ENCODE measurements at places on chromosomes 3 and 15.

GRCh38 chr3:149648525-149648924 lies 9.3 kb downstream of the WWTR1 start:
- DNase-seq = no peak

DNA sequence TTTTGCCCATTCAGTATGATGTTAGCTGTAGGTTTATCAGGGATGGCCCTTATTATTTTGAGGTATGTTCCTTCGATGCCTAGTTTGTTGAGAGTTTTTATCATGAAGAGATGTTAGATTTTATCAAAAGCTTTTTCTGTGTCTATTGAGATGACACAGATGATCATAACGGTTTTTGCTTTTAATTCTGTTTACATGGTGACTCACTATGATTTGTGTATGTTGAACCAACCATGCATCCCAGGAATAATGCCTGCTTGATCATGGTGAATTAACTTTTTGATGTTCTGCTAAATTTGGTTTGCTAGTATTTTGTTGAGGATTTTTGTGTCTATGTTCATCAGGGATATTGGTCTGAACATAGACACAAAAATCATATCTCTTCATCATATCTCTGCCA lies 8.3 kb downstream of the GPR156 start:
- DNase-seq = no peak

GRCh38 chr3:9351709-9352126 lies 11.1 kb upstream of the THUMPD3 start:
- no peak for DNase-seq

- no peak for DNase-seq
These were observed 256.3 kb upstream of the SEMA6D start for GRCh38 chr15:47460795-47461573.

- no peak for DNase-seq
These were observed 335.8 kb downstream of the MECOM start for GRCh38 chr3:169327546-169328356.

DNA sequence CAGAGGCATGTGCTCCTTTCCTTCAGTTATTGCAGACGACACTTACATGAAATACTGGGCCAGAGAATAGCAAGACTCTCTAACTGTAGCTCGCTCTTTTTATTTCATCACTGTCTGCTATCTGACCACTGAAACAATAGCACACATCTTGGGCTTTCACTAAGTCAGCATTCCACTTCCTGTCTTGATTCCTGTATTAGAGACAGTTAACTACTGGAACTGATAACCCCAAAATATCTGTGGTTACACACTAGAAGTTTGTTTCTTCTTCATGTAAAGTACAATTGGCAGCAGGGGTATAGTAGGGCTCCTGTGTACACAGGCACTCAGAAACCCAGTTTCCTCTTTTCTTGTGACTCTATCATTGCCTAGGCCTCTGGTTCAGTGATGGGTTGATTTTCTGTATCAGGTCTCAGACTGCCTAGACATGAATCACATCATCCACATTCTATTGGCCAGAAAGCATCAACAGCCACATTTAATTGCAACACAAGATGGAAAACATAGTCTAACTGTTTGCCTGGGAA lies 230.2 kb upstream of the CD96 start:
- no peak for DNase-seq

GRCh38 chr3:108150200-108150599 lies 59.4 kb upstream of the CD47 start:
- DNase-seq = no peak

DNA sequence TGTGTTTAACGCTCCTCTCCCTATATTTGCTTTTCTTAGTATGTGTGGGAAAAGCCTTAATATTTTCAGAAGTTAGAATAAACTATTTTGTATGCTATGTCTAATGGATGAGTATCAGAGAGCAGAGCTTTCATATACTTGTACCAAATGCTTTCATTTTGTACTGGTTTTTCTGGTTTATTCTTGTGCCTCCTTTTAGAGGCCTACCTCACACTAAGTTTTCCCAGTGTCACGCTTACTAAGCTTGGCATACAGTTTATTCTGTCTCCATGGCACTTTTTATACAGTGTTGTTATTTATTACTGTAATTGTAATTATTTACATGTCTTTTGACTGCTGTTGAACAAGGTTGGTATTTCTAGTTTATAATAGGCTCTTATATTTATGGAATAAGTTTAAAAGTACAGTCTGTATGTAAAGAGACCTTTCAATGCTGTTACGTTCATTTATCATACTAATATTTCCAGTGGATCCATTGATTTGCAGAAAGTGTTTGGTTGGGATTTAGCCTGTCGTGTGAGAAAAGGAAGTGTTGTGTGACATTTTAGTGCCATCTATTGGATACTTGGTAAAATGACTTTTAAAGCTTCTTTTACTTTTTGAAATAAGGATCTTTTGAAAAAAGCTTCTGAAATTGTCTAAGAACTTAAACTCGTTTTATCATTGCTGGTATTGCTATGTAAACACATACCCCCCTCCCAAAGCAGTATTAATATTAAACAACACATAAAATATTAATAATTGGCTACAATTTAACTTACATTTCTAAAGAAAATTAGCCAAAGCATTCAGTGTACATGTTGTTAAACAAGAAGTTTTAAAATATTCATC lies 5.2 kb upstream of the EBLN2 start:
- no peak for DNase-seq

DNA sequence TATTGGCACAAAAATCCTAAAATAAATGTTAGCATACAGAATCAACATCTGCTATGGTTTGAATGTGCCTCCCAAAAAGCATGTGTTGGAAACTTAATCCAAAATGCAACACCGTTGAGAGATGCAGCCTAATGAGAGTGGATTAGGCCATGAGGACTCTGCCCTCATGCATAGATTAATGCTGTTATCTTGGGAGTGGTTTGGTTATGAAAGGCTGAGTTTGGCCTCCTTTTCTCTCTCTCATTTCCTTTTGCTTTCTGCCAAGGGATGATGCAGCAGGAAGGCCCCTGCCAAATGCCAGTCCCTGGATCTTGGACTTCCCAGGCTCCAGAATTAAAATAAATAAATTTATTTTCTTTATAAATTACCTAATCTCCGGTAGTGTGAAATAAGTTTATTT lies 49.4 kb downstream of the SYNM start:
- no peak for DNase-seq

DNA sequence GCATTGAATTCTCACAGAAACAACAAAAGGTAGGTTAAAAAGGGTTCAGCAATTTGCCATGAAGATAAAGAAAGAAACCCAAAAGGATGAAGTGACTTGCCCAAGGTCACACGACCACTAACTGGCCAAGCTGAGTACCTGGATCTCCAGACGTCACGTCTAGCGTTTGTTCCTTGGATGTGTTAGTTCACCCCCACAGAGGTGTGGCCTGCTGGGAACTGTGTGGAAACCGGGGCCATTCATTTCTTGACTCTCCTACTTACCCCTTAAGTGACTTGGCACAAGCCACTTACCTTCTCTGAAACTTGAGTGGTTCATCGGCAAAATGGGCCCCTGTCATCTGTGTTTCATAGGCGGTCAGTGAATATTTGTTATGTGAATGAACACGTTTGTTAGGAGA lies 244.3 kb upstream of the SLCO3A1 start:
- DNase-seq = no peak

- DNase-seq = no peak
These were observed 711.0 kb downstream of the MECOM start for GRCh38 chr3:168952551-168952950.

- DNase-seq = no peak
These were observed 774.3 kb downstream of the TUSC7 start for GRCh38 chr3:117483839-117484238.

- no peak for DNase-seq
These were observed 52.5 kb downstream of the IFT80 start for GRCh38 chr3:160346511-160346910.

GRCh38 chr3:128367761-128368160 lies 98.9 kb downstream of the DNAJB8 start:
- DNase-seq = no peak

GRCh38 chr3:162338514-162338913 lies 841.9 kb downstream of the OTOL1 start:
- no peak for DNase-seq

GRCh38 chr15:69093127-69093526 lies 67.3 kb upstream of the GLCE start:
- no peak for DNase-seq

- DNase-seq = no peak
These were observed 209.6 kb upstream of the PFN2 start for GRCh38 chr3:150180334-150180733.

DNA sequence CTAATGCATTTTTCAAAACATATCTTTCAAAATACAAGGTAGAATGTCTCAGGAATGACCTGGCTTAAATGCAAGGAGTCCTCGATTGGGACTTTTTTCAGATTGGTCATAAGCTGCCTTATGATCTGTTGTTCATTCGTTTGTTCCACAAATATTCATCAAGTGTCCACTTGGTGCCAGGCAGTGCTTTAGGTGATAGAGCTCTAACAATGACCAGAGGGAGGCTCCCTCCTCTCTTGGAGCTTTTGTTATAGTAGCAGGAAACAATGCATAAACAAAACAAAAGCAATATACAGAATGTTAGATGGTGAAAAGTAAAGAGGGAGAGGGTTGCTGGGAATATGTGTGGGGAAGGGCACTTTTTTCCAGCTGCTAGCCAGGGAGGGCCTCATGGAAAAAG lies 156.1 kb downstream of the MCTP2 start:
- DNase-seq = no peak
